ENCODE measurements at places on chromosomes 6 and 20.
A peak's percentile ranks its signal among the peaks of the same experiment; 100 is the strongest.

- H3K4me1 ChIP-seq: no peaks in the 10 kb centered on the region
- H3K27ac ChIP-seq: no peak overlapping the region
- H3K27me3 ChIP-seq: no peaks in the 10 kb centered on the region
- H3K36me3 ChIP-seq: no peaks in the 10 kb centered on the region
These were observed 235.4 kb downstream of the CDKAL1 start for GRCh38 chr6:20769631-20770030.

DNA sequence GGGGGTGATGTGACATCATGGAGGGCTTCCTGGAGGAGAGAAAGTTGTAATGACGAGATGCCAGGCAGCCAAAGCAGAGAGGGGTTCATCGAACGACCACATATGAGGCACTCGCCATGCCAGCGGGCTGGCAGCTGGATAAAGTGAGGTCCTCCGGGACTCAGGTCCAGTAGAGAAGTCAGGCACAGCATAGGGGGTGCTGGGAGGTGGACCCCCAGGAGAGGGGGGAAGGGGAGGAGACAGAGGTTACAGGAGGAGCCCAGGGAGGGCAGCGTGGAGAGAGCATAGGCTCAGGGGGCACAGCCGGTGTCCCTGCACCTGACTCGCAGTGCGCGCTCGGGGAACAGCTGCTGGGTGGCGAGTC, 174.7 kb downstream of the BMP7 start:
- DNase-seq: no peak
- no peak overlapping the region for H3K27ac ChIP-seq
- no peaks in the 10 kb centered on the region for H3K4me1 ChIP-seq
- H3K27me3 ChIP-seq: no peaks in the 10 kb centered on the region
- no peak overlapping the region for H3K4me3 ChIP-seq

DNA sequence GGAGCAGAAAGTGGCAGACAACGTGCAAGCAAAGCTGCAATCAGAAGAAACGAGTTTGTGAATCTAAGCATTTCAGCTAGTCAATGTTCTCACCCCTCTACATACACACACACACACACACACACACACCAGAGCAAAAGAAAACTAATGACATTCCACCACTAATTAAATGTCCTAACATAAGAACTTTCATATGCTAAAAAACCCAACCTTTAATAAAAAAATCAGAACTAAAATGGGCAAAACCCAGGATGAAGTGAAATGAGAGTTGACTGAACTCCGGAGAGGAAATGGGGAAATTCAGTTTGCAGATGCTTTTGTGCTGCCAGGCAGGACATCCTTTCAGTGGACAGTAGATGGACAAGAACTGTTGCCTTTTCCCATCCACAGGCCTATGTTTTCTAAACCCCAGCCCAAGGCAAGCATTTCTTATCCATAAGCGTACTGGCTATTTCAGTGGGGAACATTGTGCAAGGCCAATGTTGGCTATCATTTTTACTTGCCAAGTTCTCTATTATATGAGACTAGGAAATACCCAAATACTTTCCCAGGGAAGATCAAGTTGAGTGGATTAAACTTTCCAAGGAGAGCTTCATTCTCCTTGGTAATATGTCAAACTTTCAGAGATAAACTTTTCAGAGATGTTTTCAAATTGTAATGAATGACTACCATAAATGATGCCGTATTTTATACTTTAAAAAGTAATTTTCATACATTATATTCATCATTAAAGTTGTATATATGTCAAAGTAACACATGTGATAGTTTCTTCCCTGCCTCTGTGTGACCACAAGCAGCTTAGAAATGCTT, 27.3 kb downstream of the RIN2 start:
- DNase-seq: no peak
- peak overlapping the region; percentile 65 for H3K27ac ChIP-seq
- H3K4me1 ChIP-seq: peaks cover 39% of the 10 kb centered on the region
- no peaks in the 10 kb centered on the region for H3K36me3 ChIP-seq
- no peak overlapping the region for H3K4me3 ChIP-seq

DNA sequence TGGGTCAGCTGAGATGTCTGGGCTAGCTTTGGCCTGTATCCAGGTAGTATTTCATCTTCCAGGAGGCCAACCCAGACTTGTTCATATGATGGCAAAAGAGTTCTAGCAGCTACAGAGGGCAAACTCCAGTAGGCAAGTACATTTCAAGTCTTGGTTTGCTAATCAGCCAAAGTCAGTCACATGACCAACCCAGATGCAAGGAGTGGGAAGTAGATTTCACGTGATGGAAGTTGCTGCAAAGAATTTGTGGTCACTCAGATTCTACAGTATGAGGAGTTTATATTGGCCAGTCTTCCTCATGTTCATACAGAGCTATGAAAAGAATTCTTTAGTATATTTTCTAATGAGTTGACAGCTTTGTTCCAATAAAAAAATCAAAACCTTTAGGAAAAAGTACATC, 101.8 kb downstream of the PHACTR1 start:
- H3K27ac ChIP-seq: no peak overlapping the region
- no peaks in the 10 kb centered on the region for H3K4me1 ChIP-seq
- H3K27me3 ChIP-seq: no peaks in the 10 kb centered on the region
- H3K4me3 ChIP-seq: no peak overlapping the region
- DNase-seq: no peak

DNA sequence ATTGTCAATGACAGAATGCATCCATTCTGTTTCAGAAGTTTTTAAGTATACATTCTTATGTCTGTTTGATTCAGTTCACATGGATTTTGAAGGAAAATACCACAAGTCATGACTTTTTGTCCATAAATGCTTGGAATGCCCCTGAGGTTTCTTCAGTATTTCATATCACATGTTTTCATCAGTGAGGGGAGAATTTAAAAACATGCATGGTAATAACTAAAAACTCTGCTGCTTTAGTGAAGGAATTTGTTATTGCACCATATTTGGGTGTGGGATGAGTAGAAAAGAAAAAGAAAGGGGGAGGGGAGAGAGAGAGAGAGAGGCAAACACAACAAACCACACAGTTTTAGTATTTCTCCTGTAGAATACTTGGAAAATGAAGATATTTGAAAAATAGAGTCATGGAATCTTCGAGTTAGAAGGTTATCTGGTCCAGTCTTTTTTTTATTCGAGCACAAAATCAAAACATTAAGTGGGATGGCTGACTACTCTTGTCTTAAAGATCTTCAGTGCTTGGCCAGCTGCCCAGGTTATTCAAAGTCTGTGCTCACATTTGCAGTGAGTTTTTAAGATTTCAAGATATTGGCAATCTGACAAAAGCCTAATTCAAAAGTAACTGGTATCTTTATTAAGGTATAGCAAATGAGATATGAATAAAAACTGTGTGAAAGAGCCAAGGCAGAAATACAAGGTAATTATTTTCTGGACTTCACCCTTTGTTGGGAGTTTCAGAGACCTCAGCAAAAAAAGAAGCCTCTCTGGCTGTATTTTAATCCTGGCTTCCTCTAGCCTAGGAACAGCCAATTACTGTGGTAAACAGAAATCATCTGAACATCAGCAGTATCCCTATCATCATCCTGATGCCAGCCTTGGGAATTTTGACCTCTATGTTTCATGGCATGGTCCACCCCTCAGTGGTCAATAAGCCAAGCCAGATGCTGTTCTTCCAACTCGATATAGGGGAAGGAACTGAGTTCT, 687.9 kb upstream of the CITED2 start:
- H3K4me1 ChIP-seq: no peaks in the 10 kb centered on the region
- DNase-seq: no peak
- H3K36me3 ChIP-seq: no peaks in the 10 kb centered on the region
- H3K27ac ChIP-seq: peak overlapping the region; percentile 64
- H3K27me3 ChIP-seq: no peaks in the 10 kb centered on the region

GRCh38 chr20:53870426-53871315, 199.7 kb downstream of the BCAS1 start:
- peaks cover 72% of the 10 kb centered on the region for H3K4me1 ChIP-seq
- no peak for DNase-seq
- no peaks in the 10 kb centered on the region for H3K27me3 ChIP-seq
- H3K27ac ChIP-seq: peak overlapping the region; percentile 100

GRCh38 chr20:37228656-37229055, 33.0 kb downstream of the GHRH start:
- no peaks in the 10 kb centered on the region for H3K27me3 ChIP-seq
- no peaks in the 10 kb centered on the region for H3K4me1 ChIP-seq
- DNase-seq: no peak
- H3K27ac ChIP-seq: no peak overlapping the region

GRCh38 chr20:879626-880025, 36.5 kb downstream of the ANGPT4 start:
- H3K27ac ChIP-seq: no peak overlapping the region
- no peak for DNase-seq
- H3K27me3 ChIP-seq: no peaks in the 10 kb centered on the region
- no peak overlapping the region for H3K4me3 ChIP-seq

GRCh38 chr6:111122458-111123286, 35.4 kb downstream of the SLC16A10 start:
- no peaks in the 10 kb centered on the region for H3K4me1 ChIP-seq
- H3K27ac ChIP-seq: no peak overlapping the region
- H3K36me3 ChIP-seq: no peaks in the 10 kb centered on the region
- DNase-seq: no peak
- peaks cover 33% of the 10 kb centered on the region for H3K27me3 ChIP-seq

- no peaks in the 10 kb centered on the region for H3K4me1 ChIP-seq
- H3K4me3 ChIP-seq: no peak overlapping the region
- no peaks in the 10 kb centered on the region for H3K27me3 ChIP-seq
- no peaks in the 10 kb centered on the region for H3K36me3 ChIP-seq
These were observed 3.6 kb upstream of the BTN2A2 start for GRCh38 chr6:26379292-26379691.

- DNase-seq: no peak
- H3K4me3 ChIP-seq: no peak overlapping the region
- no peak overlapping the region for H3K27ac ChIP-seq
- H3K27me3 ChIP-seq: no peaks in the 10 kb centered on the region
- H3K36me3 ChIP-seq: no peaks in the 10 kb centered on the region
- no peaks in the 10 kb centered on the region for H3K4me1 ChIP-seq
These were observed 86.6 kb upstream of the TOX2 start for GRCh38 chr20:43827940-43828562.

DNA sequence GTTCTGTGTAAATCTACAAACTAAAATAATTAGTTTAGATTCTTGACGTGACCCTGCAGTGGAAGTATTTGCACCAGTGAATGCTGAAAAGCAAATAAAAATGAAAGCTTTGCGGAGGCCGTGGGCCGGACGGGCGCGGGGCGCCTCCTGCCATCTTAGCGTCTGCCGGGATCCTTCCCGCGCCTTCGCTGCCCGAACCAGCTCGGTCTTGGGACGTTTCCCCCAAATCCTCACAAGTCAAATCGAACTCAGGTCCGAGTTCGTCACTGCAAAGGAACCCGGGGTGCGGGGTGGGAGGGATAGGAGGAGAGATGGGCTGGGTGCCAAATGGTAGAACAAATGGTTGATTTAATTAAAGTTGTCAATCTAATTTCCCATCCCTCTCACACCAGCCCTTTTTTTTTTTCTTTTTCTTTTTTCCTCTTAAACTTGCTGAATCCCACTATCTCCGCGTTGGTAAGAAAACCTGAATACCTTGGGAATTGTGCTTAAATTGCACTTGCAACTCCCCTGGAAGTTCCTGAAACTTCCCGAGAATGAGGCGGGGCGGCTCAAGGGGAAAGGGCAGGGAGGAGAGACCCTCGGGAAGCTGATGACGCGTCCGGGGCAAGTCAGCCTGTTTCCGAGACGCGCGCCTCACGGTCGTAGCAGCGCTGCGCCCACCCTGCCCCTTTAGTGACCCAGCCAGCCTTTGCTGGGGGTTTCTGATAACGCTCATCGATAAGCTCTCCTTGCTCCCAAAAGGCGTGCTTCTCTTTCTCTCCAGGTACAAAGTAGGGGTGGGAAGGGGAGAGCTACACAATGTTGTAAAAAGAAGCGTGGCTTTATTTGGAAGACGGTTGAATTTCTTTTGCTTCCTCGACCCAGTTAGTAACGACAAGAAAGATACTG, 1.8 kb downstream of the GJA1 start:
- H3K36me3 ChIP-seq: no peaks in the 10 kb centered on the region
- DNase-seq: no peak
- peaks cover 5% of the 10 kb centered on the region for H3K4me1 ChIP-seq
- no peak overlapping the region for H3K27ac ChIP-seq
- H3K4me3 ChIP-seq: peak overlapping the region; percentile 45
